ACHN (cell line): ENCODE measurements at places on chromosomes 12 and 14.

GRCh38 chr12:48828293-48828692, 10.0 kb downstream of the CACNB3 start:
- no peak for DNase-seq

GRCh38 chr14:92026548-92027190, 13.2 kb downstream of the TRIP11 start:
- DNase-seq: no peak

DNA sequence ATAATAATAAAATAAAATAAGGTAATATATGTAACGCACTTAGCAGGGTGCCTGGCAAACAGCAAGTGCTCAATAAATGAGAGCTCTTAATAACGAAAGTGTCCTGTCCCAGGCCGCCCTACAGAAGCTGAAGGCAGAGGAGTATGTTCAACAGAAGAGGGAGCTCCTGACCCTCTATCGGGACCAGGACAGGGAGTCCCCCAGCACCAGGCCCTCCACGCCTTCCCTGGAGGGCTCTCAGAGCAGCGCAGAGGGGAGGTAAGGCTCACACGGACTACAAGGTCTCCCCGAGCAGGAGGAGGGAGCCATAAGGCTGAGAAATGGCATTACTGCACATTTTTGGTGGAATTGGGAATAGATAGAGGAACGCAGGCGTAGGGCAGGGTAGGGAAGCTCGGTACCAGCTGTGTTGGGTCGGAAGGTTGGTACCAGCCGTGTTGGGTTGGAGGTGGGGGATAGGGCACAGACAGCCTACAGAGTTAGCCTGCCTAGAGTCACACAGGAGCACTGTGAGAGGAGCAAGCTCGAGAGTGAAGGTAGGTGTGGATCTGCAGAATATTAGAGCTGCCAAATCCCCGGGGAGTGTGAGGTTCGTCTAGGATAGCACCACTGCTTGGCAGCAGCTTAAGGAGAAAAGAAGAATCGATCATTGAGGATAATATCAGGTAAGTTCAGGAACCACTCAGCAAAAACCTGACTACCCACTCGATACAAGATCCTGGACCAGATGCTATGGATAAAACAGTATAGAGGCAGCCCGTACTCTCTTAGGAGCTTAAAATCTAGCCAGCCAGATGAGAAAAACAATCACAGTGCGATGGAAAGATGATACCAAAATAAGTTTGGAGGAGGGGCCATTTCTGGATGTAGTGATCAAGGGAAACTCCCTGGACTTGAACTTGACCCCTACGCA, 15.3 kb downstream of the TNFRSF1A start:
- DNase-seq: peak; percentile 64

DNA sequence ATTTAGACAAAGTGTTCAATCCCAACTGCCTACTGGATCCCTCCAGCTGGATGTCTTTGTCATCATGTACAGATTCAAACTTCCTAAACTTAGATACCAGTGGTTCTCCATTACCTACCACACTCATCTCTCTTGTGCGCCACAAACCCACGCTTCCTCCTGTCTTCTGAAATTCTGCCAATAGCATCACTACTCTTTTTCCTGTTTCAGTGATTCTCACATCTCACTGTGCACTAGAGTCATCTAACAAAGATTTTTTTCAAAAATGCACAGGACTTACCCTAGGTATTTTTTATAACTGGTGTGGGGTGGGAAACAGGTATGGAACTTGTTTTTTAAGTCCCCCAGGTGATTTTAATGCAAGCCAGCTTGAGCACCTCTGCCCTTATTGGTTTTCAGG, 5.9 kb downstream of the PSMB5 start:
- no peak for DNase-seq

GRCh38 chr14:73467800-73468199, 9.5 kb upstream of the NUMB start:
- DNase-seq: no peak

DNA sequence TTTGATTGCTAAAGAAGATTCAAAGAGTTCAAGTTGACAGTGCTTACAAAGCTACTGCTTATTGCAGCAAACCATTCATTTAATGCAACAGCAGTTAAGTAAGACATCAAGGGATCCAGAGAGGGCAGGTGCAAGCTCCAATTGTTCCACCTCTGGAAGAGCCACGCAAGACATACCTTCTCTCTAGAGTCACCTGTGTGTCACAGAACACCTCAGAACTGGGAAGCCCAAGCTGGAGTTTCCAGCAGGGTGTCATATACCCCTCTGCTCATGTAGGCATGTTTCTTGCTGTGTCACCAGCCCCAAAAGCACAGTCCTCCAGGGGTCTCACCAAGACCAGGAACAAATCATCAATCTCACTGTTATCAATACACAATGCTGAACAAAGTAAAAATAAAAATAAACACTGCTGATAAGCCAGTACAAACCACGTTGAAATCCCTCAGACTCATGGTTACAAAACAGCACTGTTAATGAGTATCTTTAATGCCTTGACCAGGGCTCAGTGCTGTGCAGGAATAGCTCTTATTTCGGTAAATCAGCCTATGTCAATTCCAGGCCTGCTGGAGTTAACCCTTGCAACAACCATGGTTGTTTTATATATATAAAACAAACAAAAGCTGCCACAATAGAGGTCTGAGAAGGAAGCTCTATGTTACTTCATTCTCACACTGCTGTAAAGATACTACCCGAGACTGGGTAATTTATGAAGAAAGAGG, 37.4 kb upstream of the BATF start:
- no peak for DNase-seq

GRCh38 chr14:21734457-21735074, 60.9 kb upstream of the OR4E1 start:
- DNase-seq: peak; percentile 57

- DNase-seq: no peak
Measured at GRCh38 chr14:77659831-77660230, 43.4 kb upstream of the SPTLC2 start.

DNA sequence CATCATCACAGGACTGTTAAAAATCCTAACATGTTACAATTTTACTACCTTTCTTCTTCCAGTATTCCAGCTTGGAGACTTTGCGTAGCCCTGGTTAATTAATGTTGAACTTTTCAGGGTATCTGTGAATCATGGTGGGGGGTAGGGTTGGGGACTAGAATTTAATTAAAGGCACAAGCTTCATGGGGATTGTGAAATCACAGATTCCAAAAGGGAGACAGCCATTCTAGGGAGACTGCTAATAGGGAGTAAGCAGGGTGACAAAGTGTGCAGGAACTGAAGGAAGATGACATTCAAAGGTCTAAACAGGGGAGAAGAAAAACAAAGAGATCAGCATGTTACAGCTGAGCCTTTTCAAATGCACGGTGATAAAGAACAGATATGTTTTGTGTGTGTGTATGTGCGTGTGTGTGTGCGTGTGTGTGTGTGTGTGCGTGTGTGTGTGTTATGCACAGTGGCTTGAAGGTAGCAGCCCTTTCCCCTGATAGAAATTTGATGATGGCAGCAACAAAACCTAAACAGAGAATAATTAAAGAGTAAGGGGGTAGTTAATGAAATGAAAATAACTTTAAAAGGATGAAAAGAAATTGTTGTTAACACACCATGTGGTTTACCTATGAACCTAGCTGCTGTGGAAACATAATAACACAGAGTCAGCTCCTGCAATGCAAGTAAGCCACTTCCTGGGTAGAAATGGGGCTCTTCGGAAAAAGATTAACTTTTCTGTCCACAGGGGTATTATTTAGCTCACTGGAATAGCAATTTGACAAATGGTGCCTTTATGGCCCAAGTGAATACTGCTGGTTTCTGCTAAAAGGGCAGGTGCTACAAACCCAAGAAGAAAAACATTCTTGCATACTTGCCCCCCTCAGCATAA, 581.7 kb downstream of the DIO2 start:
- peak; percentile 9 for DNase-seq

- DNase-seq: no peak
Measured at GRCh38 chr12:93115646-93116045, 186.6 kb upstream of the EEA1 start.

DNA sequence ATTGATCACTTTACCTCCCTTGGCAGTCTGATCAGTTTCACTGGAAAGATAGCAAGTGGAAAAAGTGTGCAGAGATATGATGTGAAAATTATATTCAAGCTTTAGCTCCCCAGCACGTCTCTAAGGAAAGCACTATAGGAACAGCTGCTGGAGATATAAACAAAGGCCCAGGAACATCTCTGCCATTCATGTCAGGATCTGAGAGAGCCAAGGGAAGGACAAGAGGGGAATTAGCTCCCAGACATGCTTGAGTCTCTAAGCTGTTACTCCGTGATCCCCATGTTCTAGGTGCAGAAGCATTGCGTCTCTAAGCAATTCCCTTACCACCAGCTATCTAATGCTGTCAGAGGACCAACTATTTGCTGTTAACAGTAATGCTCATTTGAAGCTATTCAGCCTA, 700.2 kb downstream of the DIO2 start:
- no peak for DNase-seq

DNA sequence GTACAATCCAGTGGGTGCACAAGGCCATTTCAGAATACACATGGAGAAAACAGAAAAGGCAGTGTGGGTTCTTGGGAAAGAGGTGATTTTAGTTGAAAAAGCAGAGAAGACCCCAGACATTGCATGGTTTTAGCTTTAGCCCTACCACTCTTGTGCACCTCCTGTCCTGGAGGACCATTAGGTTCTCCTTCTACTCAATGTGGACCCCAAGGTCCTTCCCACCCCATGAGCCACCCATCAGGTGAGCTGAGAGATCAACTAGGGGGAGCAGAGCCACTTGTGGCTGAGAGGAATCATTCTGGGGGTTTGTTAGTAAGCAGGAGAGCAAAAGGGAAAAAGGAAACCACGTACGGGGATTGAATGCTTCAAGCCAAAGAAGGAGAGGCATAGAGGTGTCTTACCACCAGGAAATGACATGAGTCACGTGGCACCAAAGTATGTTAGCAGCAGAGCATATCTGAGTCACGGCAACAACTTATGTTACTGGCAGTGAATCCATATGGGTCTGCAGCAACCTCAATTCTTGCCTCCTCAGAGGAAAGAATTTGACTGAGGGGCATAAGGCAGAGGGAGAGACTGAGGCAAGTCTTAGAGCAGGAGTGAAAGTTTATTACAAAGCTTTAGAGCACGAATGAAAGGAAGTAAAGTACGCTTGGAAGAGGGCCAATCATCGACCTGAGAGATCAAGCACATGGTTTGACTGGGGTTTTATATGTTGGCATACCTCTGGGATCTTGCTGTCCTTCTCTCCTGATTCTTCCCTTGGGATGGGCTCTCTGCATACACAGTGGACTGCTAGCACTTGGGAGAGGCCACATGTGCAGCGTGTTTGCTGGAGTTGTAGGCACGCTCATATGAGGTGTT, 73.9 kb downstream of the HSD17B6 start:
- DNase-seq: peak; percentile 27

GRCh38 chr12:116389990-116390389, 112.5 kb upstream of the MED13L start:
- peak; percentile 23 for DNase-seq

- no peak for DNase-seq
Measured at GRCh38 chr12:130878193-130879185, 6.6 kb downstream of the RAN start.

GRCh38 chr14:90796329-90796728, 19.9 kb downstream of the TTC7B start:
- peak; percentile 33 for DNase-seq

DNA sequence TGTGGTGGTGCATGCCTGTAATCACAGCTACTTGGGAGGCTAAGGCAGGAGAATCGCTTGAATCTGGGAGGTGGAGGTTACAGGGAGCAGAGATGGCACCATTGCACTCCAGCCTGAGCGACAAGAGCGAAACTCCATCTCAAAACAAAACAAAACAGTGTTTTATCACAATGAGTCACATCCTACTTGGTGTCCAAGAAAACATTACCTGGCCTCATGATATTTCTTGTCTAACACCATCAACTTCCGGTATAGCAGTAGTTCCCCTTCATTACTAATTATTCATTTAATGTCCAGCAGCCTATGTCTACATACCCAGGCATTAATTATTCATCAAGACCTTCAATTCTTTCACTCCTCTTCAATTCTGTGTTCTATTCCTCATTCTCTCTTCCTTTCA, 115.5 kb downstream of the CCDC59 start:
- no peak for DNase-seq

GRCh38 chr12:112370868-112371510, 11.2 kb downstream of the HECTD4 start:
- DNase-seq: no peak

- no peak for DNase-seq
Measured at GRCh38 chr14:54746019-54746418, 156.6 kb downstream of the GCH1 start.

- no peak for DNase-seq
Measured at GRCh38 chr14:100864960-100865681, 38.4 kb downstream of the RTL1 start.

- no peak for DNase-seq
Measured at GRCh38 chr12:23359975-23360701, 589.3 kb downstream of the SOX5 start.

DNA sequence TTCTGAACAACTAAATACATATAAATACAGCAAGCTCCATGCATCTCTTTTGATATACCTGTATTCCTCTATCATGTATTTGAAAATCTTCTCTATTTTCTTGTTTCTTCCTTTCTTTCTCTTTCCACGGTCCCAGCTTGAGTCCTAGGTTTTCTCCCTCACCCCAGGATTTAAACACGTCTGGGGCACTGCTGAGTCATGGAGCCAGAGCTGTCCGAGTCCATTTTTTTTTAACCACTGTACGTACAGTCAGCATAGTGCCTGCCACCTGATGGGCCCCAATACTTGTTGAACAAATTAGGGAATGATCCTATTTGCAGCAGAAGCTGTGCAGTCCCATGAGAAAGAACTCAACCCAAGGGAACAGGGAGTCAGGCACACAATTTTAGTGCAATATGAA, 158.1 kb downstream of the ATP23 start:
- DNase-seq: no peak

DNA sequence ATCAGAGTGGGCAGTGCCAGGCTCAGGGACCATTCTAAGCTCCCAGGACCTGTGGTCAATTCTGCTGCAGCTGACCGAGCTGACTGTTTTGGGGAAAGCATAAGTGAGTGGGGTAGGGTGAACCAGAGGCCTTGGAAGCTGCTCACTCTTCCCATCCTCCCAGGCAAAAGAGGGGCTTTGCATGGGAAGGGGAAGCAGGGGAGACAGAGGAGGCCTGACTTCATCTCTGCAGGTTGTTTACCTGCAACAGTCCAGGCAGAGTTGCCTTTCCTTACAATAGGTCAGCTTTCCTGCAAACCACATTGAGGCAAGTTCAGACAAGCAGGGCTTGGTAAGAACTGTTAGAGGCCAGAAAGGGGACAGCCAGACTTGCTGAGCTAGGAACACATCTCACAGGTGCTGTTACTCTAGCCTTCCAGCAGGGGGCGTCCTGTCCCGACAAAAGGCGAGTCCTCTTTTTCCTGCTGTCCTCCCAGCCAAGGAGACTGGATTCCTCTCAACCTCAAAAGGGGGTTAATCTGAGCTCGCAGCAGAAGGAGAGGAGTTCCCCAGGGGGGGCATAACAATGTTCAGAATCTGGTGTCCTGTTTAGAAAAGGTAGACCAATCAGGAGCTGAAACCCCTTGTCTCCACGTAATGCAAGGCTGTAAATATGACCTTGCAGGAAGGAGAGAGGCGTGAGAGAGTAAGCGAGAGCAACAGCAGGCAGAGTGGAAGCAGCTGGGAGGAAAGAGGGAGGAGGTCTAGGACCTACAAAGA, 4.3 kb upstream of the DHRS2 start:
- DNase-seq: peak; percentile 59
